ENCODE measurements at places on chromosomes 1 and 21. TPM values are rescaled to one million over a fixed set of nuclear protein-coding genes. Genes with fewer than 3 reads are reported as not detected.
A peak's percentile ranks its signal among the peaks of the same experiment; 100 is the strongest.

DNA sequence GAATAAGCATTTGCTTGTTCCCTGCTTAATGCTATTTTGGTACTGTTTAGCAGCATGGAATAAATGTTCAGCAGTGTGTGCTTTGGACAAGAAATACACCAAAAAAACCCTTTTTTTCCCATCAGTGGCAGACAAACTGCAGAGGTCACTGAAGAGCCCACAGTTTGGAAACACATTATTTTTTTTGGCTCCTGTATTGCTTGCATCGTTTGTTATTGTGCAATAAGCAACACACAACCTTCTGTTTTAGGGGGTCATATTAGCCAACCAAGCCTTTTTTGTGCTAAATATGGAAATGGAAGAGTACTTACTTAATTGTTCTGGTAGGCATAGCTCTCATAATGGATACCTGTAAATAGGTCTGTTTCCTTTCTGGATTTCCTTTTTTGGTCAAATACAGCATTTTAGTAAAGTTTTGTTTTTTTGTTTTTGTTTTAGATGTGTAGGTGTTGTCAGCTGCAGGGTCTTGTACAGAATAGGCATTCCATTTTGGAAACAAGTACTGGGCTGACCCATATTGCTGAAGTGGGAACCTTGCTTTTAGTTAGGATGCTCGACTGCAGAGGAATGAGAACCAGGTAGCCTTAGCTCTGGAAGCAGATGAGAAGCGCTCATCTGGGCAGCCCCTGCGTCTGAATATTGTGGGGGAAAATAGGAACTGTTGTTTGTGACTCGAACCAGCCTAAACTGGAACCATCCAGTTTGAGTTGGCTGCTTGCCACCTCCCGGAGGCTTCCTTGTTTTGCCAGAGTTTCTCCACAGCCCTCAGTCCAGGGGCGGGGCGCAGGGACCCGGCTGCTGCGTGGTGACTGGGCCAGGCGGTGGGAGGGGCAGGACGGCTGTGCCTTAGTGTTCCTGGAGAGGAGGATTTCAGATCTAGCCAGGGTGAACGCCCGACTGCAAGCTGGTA, 38.4 kb downstream of the SPEN start:
- peak; percentile 94 for DNase-seq

GRCh38 chr1:36664571-36665287, 182.0 kb upstream of the CSF3R start:
- DNase-seq: no peak

- no peak for DNase-seq
These were observed 66.8 kb downstream of the LUZP1 start for GRCh38 chr1:23101887-23102286.

- no peak for DNase-seq
These were observed 14.9 kb downstream of the MTR start for GRCh38 chr1:236810018-236810417.

DNA sequence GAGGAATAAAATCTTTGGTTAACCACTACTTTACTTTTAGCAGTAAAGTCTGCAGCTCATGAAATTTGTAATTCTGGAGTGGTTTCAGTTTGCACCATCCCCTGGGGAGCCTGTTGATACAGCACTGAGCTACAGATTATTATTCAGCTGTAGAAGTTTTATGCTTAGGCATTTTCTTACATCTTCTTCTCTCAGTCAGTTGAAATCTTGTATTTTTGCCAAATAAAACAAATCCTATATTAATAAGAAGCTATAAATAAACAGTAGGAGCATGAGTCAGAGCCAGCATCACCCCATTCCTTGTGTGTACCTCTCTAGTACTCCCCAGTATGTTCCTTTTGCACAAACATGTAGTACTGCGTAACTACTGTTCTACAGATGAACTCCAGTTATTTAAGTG, 118.9 kb downstream of the ATF6 start:
- no peak for DNase-seq

DNA sequence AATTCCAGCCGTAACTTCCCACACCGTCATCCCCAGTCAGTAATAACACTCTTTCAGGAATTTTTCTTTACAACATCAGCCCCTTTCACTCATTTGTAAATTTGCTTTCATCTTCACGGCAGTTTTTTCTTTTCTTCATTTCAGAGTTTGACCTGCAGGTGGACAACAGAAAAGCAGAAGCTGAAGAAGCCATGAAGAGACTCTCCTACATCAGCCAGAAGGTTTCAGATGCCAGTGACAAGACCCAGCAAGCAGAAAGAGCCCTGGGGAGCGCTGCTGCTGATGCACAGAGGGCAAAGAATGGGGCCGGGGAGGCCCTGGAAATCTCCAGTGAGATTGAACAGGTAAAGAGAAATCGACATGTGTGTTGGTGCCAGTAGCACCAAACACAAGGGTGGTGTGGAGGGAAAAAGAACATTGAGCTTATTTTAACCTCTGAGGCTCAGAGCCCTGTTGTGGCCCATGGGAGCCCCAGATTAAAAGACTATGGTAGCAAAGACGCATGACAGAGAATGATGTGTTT, 53.2 kb downstream of the LAMC2 start:
- DNase-seq: no peak

- no peak for DNase-seq
These were observed 532.8 kb downstream of the MATN1 start for GRCh38 chr1:30190511-30191153.

DNA sequence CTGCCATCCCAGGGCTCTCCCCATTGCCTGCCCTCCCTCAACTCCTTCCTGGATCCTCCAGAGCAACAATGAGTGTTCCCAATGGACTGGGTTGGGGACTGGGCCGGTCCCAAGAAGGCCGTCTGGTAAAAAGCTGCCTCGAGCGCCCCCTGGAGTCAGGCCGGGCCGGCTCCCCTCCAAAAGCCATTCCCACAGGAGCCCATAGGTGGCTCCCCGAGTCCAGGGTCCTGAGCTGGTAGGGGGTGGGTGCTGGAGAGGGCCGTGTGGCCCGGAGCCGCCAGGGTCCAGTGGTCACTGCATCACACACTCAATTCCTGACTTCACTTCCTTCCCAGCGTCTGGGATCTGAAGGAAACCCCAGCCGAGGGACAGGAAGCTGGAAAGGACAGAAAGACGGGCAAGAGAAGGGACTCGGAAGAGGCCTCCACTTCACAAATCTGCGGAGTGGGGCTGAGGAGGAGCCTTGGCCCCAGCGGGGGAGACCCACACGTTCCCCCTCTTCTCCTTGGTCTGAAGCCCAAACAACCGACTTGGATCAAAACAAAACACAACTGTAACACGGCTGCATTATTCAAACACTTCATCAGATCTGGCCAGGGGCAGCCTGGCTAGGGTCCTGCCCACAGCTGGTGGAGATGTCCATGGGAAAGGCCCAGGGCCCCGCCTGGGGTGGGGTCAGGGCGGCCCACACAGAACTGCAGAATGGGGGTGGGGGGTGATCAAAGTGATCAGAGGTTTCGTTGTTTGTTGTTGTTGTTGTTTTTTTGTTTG, 10.9 kb upstream of the ALDH4A1 start:
- DNase-seq: no peak

DNA sequence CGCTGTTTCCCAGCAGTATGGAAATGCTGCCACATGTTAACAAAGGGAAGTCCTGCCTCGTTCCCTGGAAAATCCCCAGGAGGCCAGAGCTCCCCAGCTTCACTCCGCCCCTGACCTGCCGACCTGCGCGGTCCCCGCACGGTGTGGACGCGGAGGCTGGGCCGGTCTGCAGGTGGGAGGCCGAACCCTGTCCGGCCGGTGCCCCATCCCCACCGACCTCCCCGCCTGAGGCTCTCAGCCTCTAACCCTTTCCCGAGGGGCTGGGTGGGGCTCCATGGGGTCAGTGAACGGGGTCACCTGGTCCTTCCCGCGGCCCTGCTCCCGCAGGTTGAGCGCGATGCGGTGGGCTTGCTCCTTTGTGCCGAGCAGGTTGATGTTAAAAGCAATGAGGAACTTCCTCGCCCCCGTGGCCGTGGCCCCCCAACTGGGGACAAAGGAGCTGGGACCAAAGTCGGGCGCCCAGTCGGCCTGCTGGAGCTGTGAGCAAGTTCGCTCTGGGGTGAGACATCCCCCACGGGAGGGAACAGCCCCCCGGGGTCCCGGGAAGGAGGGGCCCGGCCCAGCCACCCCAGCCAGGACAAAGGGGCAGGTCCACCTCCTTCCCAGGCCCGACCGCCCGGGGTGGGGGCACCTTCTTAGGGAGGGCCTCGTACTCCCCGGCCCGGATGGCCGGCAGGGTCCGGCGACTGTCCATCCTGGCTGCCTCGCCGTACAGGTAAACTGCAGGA, 4.0 kb downstream of the FTCD start:
- no peak for DNase-seq

GRCh38 chr21:34889320-34889675, 159.8 kb downstream of the RUNX1 start:
- no peak for DNase-seq

DNA sequence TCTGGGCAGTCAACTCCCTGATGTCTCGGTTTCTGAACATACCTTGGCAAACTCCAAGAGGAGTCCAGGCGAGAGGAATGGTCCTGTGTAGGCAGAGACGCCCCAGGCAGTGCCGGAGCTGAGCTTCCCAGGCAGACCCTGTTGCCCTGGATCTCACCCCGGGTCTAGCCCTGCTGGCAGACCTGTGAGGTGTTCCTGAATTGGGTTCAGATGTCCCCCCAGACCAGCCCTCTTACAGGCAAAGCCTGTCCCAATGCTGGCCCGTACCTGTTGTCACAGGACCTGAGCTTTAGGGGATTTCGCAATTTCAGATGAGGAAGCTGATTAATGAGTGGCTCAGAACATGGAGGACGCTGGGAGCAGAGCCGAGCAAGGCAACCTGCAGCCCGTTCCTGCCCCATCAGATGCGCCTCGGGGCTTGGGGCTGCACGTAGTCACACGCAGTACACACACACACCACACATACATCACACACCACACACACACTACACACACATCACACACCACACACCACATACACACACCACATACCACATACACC, 38.5 kb upstream of the PDE9A start:
- peak; percentile 66 for DNase-seq

- no peak for DNase-seq
These were observed 42.3 kb downstream of the TCEANC2 start for GRCh38 chr1:54095546-54096226.

DNA sequence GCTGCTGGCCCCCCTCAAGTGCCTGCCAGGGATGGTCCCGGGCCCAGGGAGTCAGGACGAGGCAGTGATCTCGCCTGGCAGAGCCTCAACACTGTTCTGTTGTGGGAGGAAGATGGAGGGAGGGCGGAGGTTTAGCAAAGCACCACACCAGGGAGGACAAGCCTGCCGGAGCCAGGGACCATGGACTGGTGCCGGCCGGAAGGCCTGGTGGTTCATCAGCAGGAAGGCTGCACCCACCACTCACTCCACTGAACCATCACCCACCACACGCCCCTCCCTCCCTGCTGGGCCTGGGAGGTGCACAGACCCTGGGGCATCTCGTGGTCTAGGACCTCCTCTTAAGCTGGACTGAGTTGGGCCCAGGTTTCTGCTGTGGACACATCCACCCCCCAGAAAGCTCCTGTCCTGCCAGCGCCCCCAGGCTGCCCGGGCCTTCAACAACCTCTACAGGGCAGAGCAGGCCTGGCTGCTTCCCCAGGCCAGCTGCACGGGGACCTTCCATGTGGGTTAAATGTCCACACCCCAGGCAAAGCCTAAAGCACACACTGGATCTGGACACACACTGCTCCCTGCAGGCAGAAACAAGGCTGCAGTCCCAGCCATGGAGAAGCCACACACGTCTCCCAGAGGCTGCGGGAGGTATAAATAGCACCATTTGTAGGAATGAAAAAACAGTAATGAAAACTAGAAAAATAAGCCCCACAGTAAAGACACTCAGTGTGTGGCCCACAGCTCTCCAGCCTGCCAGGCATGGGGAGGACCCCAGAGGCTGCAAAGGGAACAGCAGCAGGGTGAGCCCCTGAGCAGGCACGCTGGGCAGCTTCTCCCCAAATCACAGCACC, 10.4 kb upstream of the TMEM240 start:
- no peak for DNase-seq

DNA sequence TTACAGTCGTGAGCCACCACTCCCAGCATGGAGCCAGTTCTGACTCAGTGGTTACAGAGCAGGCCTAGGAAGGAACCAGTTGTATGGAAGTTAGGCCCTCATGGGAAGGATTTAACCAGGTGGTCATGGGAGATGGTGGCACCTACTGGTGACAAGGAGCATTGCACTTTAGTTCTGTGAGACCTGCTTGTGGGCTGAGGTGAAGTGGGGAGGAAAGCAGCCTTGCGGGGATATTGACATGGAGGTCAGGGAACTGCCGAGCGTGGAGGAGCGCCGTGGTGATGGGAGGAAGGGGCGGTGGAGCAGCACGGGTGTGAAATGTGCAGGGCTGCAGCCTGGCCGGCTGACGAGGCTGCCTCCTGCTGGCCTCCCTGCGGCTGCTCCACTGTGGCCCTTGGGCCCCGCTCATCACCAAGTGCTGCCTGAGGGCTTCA, 100.4 kb downstream of the GALNT2 start:
- no peak for DNase-seq

GRCh38 chr1:22864886-22865285, 107.8 kb downstream of the LACTBL1 start:
- DNase-seq: no peak

DNA sequence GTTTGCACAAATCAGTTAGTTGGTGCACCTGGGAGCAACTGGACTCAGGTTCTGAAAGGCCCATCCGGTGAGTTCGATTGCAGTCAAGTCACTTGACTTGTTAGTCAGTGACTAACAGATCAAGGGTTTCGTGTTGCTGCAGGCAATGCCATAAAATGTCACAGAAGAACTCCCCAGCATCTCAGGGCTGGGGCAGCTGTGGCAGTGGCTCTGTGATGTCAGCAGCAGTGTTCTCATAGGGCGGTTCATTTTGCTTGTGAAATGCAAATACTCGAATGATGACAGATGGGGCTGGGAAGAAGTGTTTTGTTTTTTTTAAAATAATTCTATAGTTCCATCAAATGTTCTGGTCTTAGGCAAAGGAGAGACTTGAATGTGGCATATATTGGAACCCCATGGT, 287.8 kb downstream of the LMX1A start:
- DNase-seq: no peak

GRCh38 chr21:25402134-25402961, 204.9 kb downstream of the MRPL39 start:
- DNase-seq: no peak

DNA sequence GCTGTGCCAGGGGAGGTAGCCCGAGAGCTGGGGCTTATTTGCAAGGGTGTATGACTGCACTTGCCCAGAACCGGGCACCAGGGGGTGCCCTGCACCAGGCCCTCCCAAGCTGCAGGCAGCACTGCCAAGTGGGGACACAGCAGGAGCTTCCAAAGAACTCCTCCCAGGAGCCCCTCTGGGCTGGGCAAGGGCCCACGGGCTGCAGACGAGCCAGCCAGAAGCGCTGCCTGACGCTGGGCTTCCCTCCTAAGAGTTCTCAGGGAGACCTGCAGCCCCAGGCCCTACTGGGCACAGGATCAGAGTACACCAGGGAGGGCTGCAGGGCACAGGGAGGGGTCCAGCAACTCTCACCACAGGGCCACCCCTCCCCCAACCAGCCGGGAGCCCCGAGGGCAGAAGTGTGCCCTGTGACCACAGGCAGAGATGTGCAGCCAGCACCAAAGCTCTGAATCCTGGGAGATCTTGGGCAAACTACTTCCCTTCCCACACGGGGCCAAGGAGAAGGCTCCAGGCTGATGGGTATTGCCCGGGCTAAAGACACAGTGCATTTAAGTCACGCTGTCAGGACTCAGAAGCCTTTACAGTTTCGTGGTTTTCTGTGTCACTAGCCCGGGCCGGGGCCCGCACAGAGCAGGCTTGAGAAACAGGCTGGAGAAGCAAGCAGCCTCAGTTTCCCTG, 63.4 kb downstream of the KCNAB2 start:
- no peak for DNase-seq

The NCF2 gene
- 8.6 TPM for total RNA-seq

The SLAMF9 gene
- total RNA-seq: not detected

The PRKAA2 gene
- 19.5 TPM for total RNA-seq
